Breast epithelium (tissue), 4 donors: ENCODE measurements at places on chromosomes 5 and 9. TPM values are rescaled to one million over a fixed set of nuclear protein-coding genes. Genes with fewer than 3 reads are reported as not detected.
A peak's percentile ranks its signal among the peaks of the same experiment; 100 is the strongest.

ZNF367 gene
- total RNA-seq: 1.8 TPM

DNA sequence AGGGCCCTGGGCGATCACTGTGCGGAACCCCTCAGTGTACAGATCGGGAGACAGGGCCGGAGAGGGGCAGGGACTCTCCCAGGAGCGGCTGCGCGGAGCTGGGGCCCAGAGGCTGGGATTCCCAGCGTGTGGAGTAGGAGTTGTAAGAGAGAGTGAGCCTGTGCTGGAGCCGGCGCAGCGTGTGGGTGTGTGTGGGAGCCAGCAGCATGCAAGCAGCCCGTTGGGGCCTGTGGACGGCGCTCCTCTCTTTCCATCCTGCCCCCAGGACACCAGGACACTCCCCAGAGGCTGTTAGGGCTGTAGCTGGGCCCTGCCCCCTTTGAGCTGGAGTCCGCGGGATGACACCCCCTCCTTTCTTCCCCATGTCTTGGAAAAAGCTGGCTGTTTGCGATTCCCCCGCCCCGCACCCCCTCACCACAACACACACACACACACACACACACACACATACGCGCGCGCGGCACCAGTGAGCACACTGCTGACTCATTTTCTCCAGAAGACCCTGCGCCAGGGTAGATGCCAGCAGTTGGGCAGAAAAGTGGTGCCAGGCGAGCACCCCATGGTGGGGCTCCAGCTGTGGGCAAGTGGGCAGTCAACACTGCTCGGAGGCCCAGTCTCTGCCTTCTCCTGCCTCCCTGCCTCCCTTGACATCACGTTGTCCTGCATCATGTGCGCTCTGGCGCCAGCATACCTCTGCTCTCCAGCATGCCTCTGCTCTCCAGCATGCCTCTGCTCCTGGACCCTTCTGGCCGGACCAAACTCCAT is 1.5 kb downstream of the COL27A1 start:
- H3K27ac ChIP-seq: peak overlapping the region; percentile 75
- peaks cover 15% of the 10 kb centered on the region for H3K27me3 ChIP-seq
- peaks cover 6% of the 10 kb centered on the region for H3K4me1 ChIP-seq
- H3K36me3 ChIP-seq: no peaks in the 10 kb centered on the region
- H3K4me3 ChIP-seq: peak overlapping the region; percentile 90
- DNase-seq: peak; percentile 35

MAN2A1 gene
- total RNA-seq: 63.3 TPM

COL23A1 gene
- total RNA-seq: 2.6 TPM

GRCh38 chr9:18396102-18396728 is 77.7 kb upstream of the ADAMTSL1 start:
- no peak for DNase-seq
- no peaks in the 10 kb centered on the region for H3K27me3 ChIP-seq
- H3K4me1 ChIP-seq: no peaks in the 10 kb centered on the region
- H3K27ac ChIP-seq: no peak overlapping the region

- no peaks in the 10 kb centered on the region for H3K27me3 ChIP-seq
- no peak for DNase-seq
- H3K4me1 ChIP-seq: no peaks in the 10 kb centered on the region
- H3K36me3 ChIP-seq: no peaks in the 10 kb centered on the region
- no peak overlapping the region for H3K4me3 ChIP-seq
These were observed 166.6 kb upstream of the S1PR3 start for GRCh38 chr9:88824711-88825110.

DNA sequence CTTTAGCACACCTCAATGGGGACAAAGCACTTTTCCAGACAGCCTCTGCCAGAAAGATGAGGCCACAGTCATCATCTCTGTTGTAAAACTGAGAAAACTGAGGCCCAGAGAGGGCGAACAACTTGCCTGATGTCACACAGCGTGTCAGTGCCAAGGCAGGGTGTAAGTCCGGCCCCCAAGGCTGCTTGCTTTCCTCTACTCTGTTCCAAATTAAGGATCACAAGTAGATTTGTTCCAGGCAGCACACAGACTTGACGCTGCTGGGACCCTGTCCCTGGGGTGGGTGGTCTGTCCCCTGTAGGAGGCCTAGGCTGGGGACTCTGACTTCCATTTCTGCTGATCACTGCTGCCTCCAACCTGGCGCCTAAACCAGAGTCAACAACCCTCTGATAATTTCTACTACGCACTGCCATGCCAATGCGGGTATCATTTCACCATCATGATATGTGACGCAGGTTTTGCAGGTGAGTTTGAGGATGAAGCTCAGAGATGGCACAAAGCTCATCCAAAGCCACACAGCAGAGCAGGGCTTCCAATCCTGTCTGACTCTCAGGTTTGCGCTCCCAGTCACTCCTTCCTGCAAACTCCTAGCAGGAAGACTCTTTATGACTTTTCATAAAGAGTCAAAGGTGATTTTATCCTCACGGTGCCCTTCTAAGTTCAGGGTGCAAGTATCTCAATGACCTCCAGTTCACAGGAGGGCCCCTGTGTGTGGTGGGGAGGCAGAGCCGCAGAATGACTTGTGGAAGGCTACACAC is 13.5 kb upstream of the RALGDS start:
- H3K27me3 ChIP-seq: no peaks in the 10 kb centered on the region
- peak overlapping the region; percentile 99 for H3K27ac ChIP-seq
- DNase-seq: no peak
- peak overlapping the region; percentile 29 for H3K4me3 ChIP-seq
- H3K4me1 ChIP-seq: peaks cover 61% of the 10 kb centered on the region
- H3K36me3 ChIP-seq: no peaks in the 10 kb centered on the region

KCTD16 gene
- total RNA-seq: 0.32 TPM

PCDHGC3 gene
- 35.1 TPM for total RNA-seq

- no peaks in the 10 kb centered on the region for H3K4me1 ChIP-seq
- no peak overlapping the region for H3K27ac ChIP-seq
- no peaks in the 10 kb centered on the region for H3K27me3 ChIP-seq
- no peaks in the 10 kb centered on the region for H3K36me3 ChIP-seq
These were observed 352.7 kb downstream of the LRRC70 start for GRCh38 chr5:62931153-62931950.

LCP2 gene
- total RNA-seq: 21.8 TPM

- no peak overlapping the region for H3K4me3 ChIP-seq
- H3K27me3 ChIP-seq: no peaks in the 10 kb centered on the region
- no peak for DNase-seq
- no peaks in the 10 kb centered on the region for H3K4me1 ChIP-seq
- H3K27ac ChIP-seq: no peak overlapping the region
These were observed 56.6 kb downstream of the BNC2 start for GRCh38 chr9:16813838-16814237.

HAPLN1 gene
- not detected for total RNA-seq

GRCh38 chr9:125745018-125745417 is 2.2 kb upstream of the PBX3 start:
- no peak overlapping the region for H3K27ac ChIP-seq
- DNase-seq: no peak
- H3K4me1 ChIP-seq: no peaks in the 10 kb centered on the region
- no peak overlapping the region for H3K4me3 ChIP-seq

SLC23A1 gene
- total RNA-seq: 0.33 TPM

CCDC180 gene
- 8.2 TPM for total RNA-seq

TRIM7 gene
- total RNA-seq: 5.2 TPM

ATOX1 gene
- 138 TPM for total RNA-seq

DNA sequence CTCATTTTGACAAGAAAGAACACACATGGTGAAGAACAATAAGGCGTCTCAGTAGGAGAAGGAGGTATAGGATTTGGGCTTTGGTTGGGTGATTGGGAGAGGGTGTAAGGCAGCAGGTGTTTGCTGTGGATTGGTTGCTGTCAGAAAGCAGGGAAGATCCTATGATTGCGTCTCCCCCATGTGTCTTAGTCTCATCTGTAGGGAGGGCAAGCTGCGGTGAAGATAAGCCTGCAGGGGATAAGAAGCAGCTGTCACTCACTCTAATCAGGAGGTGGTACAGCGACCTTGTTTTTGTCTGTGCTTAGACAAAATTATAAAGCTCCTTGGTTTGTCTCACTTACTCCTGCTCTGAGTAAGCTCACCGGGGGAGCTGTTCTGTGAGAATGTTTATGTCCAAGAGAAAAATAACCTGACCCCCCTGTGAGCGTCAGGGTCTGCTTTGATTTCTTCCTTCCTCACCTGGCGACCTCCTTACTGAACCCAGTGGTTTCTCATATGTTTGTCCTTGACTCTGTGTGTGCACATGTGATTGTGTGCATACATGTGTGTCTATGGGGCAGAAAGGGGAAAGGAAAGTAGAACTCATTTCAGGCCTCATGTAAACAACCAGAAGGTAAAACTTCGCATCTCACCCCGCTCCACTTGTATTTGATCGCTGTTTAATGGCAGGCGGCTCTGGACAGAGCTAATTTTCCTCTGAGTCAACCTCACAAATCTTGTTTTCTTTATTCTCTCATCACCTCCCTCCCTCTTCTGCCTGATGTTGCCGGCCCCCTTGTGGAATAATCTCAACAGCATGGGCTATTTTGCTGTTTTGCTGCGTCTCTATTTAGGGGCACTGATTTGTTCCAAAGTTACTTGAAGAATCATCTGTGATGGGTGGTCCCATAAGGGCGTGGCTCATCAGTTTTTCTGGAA is 105.6 kb downstream of the TENT4A start:
- H3K4me1 ChIP-seq: no peaks in the 10 kb centered on the region
- no peak overlapping the region for H3K27ac ChIP-seq
- H3K27me3 ChIP-seq: no peaks in the 10 kb centered on the region
- DNase-seq: no peak
- no peak overlapping the region for H3K4me3 ChIP-seq

PURA gene
- 27.9 TPM for total RNA-seq

DNA sequence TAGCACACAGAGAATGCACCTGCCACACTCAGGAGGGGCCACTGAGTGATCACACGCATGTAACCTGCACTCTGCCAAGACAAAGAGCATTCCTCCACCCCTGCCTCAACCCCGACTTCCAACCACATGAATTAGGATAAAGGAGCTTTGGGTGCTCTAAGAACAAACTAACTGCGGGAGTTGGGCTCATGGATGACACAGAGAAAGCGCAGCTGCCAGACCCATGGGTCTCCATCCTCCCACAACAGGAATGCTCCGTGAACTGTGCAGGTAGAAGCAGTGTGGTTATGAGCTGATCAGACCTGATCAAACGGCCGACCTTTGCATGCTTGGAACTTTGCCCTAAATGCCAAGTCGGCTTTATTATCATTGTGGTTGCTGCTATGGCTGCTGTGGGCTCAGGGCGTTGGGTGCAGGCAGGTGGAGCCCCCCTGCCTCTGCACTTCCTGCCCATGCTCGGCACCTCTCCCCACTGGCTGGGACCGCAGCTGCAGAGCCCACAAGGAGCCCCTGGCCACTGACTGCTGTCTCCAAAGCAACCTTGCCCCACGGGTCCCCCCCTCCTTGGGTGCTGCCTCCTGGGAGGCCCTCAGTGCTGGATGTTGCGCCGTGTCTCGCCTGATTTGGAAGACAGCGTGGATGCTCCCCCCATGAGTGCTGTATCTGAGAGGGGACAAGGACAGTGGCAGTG is 2.6 kb upstream of the SLC6A3 start:
- DNase-seq: no peak
- no peak overlapping the region for H3K27ac ChIP-seq
- H3K27me3 ChIP-seq: peaks cover 52% of the 10 kb centered on the region
- no peaks in the 10 kb centered on the region for H3K4me1 ChIP-seq
- H3K36me3 ChIP-seq: no peaks in the 10 kb centered on the region
- no peak overlapping the region for H3K4me3 ChIP-seq

NKD2 gene
- total RNA-seq: 5.9 TPM

DDX4 gene
- not detected for total RNA-seq

DNA sequence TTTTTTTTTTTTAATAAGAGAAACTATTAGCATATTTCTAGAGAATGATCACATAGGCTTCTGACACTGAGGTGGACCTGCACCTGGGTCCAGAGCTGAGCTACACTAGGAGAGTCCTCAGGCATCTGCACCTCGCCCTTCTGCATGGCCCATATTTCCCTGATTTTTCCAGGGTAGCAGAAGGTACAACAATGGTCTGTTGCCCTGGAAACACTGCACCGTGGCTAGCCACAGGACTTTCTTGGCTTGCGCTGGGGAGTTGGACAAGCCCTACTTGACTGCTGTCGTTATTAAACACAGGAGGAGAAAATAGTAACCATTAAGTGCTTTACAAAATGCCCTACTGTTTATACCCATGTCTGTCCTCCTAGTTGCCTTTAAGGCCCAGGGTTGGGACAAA is 615.7 kb upstream of the MEF2C start:
- no peak overlapping the region for H3K4me3 ChIP-seq
- no peaks in the 10 kb centered on the region for H3K27me3 ChIP-seq
- no peak for DNase-seq
- no peak overlapping the region for H3K27ac ChIP-seq
- H3K36me3 ChIP-seq: no peaks in the 10 kb centered on the region

DNA sequence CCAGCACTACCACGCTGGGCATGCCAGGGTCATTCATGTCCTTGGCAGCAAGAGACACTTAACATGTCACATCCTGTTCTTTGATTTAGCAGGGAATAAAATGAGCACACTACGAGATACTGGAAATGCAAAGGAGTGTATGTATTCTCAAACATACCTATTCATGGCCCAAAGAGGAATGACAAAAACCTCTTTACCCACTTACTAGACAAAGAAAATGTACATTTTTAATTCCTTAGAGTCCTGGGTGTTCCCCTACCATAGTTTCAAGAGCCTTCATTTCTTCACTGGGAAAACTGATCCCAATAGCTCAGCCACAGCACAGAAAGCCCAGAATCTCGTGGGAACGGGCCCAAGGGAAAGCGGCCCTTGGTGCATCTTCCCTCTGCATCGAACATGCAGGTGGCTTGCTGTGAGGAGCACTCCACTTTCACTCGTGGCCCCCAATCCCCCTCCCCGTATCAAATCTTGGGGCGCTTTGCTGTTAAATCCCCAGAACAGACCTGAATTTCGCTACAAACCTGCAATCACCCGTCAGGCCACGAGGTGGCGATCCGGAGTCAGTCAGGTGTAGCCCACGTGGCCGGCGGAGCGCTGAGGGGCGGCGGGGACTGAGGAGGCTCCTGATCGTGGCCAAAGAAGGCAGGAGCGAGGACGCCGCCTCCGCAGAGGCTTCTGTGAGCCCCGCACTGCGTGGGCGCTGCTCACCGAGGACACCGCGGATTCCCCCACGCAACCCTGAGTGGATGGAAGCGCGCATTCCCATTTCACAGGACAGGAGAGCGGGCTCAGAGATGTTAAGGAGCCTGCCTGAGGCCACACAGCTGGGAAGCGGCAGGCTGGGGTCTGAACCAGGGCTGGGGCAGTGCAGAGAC is 91.4 kb downstream of the LMX1B start:
- no peaks in the 10 kb centered on the region for H3K27me3 ChIP-seq
- H3K27ac ChIP-seq: peak overlapping the region; percentile 32
- peak overlapping the region; percentile 61 for H3K4me3 ChIP-seq
- peak; percentile 83 for DNase-seq
- no peaks in the 10 kb centered on the region for H3K36me3 ChIP-seq

DNA sequence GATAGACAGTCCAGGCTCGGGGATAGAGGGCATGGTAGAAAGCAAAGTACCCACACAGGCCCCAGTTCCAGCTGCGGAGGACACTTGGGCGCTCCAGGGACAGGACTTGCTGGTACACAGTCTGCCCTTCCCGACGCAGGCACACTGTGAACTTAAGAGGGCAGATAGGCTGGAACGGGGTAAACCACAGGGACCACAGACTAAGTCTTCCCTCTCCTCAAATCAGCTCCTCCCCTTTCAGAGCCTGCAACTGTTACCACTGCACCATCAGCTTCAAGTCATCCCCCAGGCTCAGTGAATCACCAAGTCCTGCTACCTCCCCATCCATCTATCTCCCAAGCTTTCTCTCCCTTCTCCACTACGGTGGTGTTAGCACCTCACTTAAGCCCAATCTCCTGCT is 7.3 kb downstream of the GBA2 start:
- H3K36me3 ChIP-seq: peaks cover 13% of the 10 kb centered on the region
- H3K27ac ChIP-seq: no peak overlapping the region
- H3K27me3 ChIP-seq: no peaks in the 10 kb centered on the region
- H3K4me3 ChIP-seq: no peak overlapping the region

GRCh38 chr5:173940269-173940668 is 48.7 kb upstream of the C5orf47 start:
- no peak overlapping the region for H3K4me3 ChIP-seq
- no peaks in the 10 kb centered on the region for H3K27me3 ChIP-seq
- no peak overlapping the region for H3K27ac ChIP-seq
- DNase-seq: no peak
- no peaks in the 10 kb centered on the region for H3K4me1 ChIP-seq
